Activated T-helper 1 cell treated with anti-CD3 and anti-CD28 coated beads, Interleukin-12 subunit alpha, Interleukin-12 subunit beta, Interleukin-2, Interleukin-4 antibody, amounts not matched to agents 30 ng/mL and 10 ng/mL and 1 ng/mL, durations not matched to agents 14 hours and 24 hours and 36 hours (primary cell): ENCODE measurements at places on chromosomes 7 and 10. TPM values are rescaled to one million over a fixed set of nuclear protein-coding genes. Genes with fewer than 3 reads are reported as not detected.

Gene IFIT1
- total RNA-seq, result 0.39 and 0.59 TPM in 2 replicates

Gene LIPM
- total RNA-seq, result not detected in 2 replicates

DNA sequence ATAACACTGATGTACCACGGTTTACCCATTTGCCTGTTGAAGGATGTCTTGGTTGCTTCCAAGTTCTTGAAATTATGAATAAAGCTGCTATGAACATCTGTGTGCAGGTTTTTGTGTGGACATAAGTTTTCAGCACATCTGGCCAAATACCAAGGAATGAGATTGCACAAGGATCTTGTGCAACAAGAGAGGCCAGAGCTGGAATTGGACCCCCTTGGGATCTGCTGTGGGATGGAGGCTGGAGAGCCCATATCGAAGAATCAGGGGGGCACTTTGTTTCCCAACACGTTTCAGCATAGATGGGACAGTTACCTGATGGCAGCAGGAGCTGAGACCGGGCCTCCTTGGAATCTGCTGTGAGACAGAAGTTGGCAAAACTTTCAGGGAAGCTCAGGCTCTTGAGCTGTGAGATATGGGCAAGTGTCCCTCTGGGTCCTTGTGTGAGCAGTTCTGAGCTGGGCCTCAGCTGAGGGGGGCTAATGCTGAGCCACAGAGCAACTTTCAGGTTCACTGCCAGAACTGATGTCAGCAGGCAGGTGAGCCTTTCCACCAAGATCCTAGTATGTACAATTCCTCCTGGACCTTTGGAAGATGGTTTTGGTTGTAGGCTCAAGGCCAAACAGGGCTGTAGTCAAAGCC is 115.2 kb upstream of the RAB18 start:
- DNase-seq, result no peak

- no peak for DNase-seq
Observed at GRCh38 chr7:40799-41750, 151.3 kb upstream of the FAM20C start.

Gene UCMA
- total RNA-seq, result not detected in 2 replicates

- no peak for DNase-seq
Observed at GRCh38 chr10:100824886-100825285, 79.5 kb downstream of the PAX2 start.

- DNase-seq, result no peak
Observed at GRCh38 chr10:63145782-63146181, 12.7 kb downstream of the NRBF2 start.

DNA sequence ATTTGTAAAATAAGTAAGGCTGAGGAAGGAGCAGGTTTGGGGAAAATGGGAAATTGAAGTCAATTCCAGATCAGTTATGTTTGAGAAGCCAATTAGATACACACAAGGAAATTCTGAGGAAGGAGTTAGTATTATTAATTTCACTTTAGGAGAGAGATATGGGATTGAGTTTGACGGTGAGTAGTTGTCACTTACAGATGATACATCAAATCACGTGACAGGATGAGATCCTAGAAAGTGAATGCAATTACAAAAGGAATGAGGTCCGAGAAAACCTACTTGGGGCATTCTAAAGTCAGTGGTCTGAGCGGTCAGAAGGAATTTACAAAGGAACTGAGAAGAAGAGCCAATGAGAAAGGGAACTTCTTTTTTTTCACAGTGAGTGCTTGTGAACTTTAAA is 364.3 kb upstream of the TMEM229A start:
- DNase-seq, result no peak

DNA sequence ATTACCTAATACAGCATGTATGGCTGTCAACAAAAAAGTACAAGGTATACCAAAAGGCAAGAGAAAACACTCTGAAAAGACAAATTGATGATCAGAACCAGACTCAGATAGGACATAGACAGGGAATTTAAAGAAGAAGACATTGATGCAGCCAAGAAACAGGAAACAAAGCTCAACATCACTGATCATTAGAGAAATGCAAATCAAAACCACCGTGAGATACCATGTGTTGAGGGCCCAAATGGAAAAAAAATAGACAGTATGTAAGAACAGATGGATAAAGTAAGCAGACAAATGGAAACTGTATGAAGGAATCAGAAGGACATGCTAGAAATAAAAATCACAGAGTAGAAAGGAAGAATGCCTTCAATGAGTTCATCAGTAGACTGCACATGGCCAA is 23.3 kb downstream of the CARD11 start:
- DNase-seq, result no peak

DNA sequence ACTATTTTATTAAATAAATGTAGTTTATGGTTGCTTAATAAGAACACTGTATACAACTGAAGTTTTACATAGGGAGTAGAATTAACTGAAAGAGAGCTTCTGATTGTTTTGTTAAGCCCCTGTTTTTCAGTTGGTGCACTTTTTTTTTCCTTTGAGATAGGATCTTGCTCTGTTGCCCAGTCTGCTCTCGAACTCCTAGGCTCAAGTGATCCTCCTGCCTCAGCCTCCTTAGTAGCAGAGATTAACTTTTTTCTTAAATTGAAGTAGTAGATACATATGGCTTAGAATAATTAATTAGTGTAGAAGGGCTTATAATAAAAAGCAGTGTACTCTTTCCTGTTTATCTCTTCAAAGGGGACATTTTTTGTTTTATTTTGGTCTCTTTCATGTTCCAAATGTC is 11.2 kb downstream of the SDHAF3 start:
- DNase-seq, result no peak

DNA sequence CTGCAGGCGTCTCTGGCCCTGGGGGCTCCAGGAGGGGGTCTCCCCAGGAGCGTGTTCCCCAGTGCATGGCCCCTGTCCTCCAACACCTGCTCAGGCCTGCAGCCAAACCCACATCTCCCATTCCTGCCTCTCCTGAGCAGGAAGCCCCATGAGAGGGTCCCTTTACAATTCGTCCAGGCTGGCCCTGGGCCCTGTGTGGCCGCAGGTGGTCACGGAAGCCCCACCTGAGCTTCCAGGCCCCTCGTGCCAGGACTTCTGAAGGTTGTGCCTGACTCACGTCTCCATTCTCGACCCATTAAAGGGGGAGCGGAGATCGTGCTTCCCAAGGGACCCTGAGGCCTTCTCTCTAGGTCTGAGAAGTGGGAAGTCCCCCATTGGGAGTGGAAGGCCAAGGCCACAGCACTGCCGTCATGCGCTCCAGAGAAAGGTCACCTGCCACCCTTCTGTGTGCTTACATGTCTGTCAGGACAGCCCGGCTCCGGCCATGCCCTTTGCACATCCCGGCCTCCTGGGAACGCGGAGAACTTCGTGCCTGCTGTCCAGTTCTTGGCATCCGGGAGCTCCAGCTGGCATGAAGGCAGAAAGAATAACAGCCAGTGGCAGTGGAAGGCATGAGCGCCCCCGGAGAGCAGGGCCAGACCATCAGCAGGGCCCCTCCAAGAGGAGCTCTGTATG is 382.3 kb downstream of the DNAJB6 start:
- no peak for DNase-seq

DNA sequence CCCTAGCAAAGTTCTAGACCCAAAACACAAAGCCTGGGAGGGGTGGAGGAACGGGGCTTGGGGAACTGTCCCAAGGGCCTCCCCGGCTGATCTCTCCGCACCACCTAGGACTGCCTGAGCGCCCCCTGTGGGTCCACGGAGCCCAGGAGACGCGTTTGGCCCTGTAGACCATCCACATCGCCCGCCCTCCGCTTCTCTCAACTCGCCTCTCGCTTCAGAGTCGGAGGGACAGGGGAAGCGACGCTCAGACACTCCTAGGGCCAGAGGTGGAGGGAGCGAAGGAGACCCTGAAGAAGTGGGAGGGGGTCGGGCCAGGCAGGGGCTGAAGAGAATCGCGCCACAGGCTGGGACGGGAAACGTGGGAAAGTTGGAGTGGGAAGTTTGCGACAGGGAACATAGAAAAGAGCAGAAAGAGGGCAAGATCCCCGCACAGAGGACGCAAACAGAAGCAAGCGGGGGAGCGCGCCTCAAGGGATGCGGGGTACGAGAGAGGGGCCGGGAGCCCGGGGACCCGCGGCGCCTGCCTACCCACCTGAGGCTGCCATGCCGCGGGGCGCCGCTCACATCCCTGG is 378 bp downstream of the PIK3AP1 start:
- DNase-seq, result peak; percentile 14

DNA sequence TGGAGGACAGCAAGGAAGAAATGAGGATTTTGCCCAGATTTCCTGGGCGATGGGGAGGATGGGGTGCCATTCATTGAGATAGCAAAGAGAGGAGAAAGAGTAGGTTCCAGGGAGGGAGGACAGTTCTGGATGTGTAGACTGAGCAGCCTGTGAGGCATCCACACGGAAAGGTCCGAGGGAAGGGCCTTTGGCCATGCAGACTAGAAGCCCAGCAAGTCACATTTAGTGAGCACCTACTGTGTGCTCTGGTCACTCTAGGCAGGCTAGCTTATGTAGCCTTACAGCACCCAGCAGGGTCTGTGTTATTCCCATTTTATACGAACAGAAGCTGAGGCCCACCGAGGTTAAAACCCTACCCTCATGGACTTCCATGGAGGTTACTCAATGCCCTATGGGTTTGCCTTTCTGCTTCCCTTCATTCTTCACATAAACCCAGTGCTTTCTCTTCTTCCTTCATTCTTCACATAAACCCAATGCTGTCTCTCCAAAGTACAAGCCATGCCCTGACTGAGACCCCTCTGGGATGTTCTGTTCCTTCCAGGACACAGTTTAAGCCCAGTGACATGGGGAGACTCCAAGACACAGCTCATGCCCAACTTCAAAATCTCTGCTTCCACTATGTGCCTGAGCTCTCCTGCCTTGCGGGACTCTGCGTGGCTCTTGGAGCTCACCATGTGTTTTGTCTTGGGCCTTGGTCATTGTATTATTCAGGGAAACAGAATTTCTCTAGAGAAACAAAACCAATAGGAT is 13.7 kb downstream of the IL2RA start:
- no peak for DNase-seq

Gene CALHM3
- not detected in 2 replicates for total RNA-seq

- DNase-seq, result no peak
Observed at GRCh38 chr7:47402941-47403866, 178.7 kb downstream of the TNS3 start.

GRCh38 chr10:97485647-97486281 is 12.5 kb downstream of the MMS19 start:
- DNase-seq, result no peak

DNA sequence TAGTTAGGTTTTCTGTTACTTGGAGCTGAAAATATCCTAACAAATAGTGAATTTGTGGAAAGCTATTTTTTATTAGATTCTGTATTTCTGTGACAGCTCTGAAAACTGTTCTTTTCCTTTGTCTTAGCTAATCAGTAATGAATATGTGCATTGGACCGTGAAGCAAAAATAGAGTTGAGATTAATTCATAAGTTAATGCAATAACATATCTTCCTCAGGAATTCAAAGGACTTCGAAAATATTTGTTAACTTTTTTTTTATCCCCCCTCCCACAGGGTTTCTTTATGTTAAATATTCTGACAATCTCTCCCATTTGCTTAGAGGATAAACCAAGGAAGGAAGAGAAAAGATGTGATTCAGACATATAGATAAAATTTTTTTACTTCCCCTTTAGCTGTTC is 101.4 kb downstream of the PODXL start:
- DNase-seq, result no peak

Gene PALD1
- total RNA-seq, result 0.83 and 0.88 TPM in 2 replicates

Gene NAT16
- total RNA-seq, result 0.08 TPM in 1 of 2 replicates, not detected in the other

Gene LIPN
- total RNA-seq, result not detected in 2 replicates

GRCh38 chr10:92832121-92832520 is 16.2 kb upstream of the EXOC6 start:
- no peak for DNase-seq

Gene NEUROD6
- not detected in 2 replicates for total RNA-seq

Gene CDC14C
- total RNA-seq, result not detected in 2 replicates

DNA sequence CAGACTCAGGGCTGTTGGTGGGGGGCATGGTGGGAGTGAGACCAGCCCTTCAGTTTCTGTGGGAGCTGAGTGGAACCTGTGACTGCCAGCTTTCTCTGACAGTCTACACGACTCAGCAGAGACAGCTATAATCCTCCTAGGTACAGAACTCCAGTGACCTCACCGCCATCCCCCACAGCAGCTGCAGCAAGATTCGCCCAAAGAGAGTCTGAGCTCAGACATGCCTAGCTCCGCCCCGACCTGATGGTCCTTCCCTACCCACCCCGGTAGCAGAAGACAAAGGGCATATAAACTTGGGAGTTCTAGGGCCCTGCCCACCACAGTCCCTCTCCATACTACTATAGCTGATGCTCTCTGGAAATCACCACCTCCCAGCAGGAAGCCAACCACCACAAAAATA is 500.1 kb downstream of the ETV1 start:
- no peak for DNase-seq

- no peak for DNase-seq
Observed at GRCh38 chr7:25050223-25050622, 70.2 kb upstream of the OSBPL3 start.

Gene SCD
- 194 TPM in 2 replicates for total RNA-seq

DNA sequence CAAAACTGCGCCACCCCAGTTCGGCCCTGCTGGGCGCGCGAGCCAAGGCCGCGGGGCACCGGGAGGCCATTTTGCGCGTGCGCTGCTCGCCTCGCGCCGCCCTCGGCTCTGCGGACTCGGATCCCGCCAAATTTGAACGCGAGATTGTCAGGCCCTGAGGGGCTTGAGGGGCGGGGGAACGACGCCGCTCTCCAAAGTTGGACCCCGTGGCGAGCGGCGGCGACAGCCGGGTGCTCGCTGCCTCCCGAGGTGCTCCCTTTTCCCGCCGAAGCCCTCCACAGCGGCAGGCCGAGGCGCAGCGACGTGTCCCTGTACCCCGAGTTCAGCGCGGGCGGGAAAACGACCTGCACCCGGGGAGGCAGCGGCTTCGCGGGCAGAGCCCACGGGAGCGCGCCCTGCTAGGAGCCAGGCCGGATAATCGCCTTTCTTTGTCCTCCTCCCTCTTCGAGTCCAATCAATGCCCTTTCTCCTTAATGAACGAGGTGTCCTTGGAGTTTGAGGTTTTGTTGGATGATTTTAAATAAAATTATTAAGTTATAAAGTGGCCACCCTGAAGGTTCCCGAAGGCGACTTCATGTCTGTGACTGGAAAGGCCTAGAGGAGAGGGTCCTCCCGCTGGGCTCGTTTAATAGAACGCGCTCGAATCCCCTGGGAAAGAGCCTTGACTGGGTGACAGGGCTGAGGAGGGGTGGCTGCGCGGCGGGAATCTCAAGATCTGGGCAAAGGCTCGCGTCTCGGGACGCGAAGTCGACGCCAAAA is 10.7 kb upstream of the SPAG6 start:
- DNase-seq, result no peak

Gene ARMC10
- total RNA-seq, result 49.6 and 51.8 TPM in 2 replicates

GRCh38 chr7:132419542-132419941 is 156.7 kb downstream of the PLXNA4 start:
- no peak for DNase-seq

- no peak for DNase-seq
Observed at GRCh38 chr10:102227050-102227449, 951 bp downstream of the ELOVL3 start.

- DNase-seq, result no peak
Observed at GRCh38 chr10:12699781-12700556, 301.5 kb downstream of the CCDC3 start.

- DNase-seq, result no peak
Observed at GRCh38 chr10:103967448-103968071, 620 bp downstream of the SLK start.

Gene PPIF
- total RNA-seq, result 155 and 157 TPM in 2 replicates

Gene ZNF804B
- not detected in 2 replicates for total RNA-seq
